ENCODE measurements at places on chromosomes 11 and 22.

DNA sequence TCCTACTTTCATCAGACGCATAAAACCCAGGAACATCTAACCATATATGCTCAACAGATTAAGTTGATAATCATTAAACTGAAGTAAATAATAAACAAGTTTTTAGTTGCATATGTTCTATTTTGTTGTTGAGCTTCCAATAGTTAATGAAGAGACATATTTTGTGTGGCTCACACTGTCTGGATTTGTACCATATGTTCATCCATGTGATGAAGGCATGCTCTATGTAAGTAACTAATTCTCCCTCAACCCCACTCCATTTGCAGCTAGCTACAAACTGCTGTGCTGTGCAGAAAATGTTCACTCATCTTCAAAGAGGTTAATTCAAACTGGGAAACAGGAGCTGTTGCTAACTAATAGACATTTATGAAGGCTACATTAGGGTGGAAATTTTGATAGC lies 589.7 kb upstream of the LRRC4C start:
- no peak for DNase-seq

- no peak for DNase-seq
These were observed 25.3 kb upstream of the PIK3C2A start for GRCh38 chr11:17233101-17233500.

- peak; percentile 42 for DNase-seq
These were observed 94.2 kb downstream of the ABTB2 start for GRCh38 chr11:34263441-34264091.

DNA sequence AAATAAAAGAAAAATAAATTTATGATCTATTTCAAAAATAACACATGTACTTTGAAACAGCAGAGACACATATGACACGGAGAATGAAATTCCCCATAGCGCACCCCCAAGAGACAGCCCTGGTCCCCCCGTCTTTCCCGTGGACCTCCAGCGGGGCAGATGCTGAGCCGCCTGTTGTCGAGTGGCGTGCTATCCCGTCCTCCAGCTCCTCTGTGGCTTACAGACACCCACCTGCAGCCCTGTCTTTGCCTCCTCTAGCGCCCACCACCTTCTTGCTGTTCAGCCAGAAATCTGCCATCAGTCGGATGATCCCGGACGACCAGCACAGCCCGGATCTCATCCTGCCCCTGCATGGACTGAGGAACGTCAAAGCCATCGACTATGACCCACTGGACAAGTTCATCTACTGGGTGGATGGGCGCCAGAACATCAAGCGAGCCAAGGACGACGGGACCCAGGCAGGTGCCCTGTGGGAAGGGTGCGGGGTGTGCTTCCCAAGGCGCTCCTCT lies 44.4 kb upstream of the PPP6R3 start:
- no peak for DNase-seq

DNA sequence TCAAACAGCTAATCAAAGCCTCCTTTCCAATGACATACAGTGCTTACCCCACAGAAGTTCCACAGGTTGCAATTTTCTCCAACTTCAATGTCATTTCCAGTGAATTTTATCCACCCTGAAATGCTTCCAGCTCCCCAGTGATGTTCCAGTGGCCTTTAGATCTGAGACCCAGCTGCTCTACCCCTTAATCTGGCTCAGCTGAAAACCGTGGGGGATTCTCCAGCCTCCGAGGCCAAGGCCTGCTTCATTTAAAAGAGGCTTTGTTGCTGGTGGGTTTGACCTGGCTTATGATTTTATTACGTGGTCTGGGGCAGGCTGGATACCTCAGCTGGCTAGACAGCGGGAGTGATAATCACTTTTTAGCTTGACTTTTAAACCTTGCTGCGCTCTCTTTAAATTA lies 10.9 kb downstream of the HEPHL1 start:
- no peak for DNase-seq

GRCh38 chr22:38843657-38844314 lies at the start of gene NPTXR:
Gene NPTXR, minus strand, starts transcription at chr22:38844028.
- DNase-seq = peak; percentile 72

DNA sequence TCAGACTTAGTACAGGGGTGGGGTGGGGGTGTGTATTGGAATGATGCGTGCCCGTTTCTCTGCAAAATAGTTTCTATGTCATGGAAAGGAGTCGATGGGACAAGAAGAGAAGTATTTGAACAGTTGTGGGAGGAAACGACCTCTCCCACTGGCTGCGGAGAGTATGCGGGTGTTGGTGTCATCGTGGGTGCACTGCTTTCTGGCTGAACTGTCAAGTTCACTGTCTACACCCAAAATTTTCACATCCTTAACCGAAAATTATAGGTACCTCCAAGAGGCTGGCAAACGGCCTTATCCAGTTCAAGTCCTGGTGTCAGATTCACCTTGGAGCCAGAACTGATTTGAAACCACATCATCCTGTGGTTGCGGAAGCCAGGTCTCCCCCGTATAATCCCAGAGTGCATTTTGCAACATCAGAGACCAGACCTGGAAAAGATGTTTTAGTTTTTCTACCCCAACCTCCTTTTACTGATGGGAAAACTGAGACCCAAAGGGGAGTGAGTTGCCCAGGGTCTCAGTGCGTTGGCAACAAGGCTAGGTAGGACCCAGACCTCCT lies 497 bp upstream of the SSRP1 start:
- DNase-seq = no peak

DNA sequence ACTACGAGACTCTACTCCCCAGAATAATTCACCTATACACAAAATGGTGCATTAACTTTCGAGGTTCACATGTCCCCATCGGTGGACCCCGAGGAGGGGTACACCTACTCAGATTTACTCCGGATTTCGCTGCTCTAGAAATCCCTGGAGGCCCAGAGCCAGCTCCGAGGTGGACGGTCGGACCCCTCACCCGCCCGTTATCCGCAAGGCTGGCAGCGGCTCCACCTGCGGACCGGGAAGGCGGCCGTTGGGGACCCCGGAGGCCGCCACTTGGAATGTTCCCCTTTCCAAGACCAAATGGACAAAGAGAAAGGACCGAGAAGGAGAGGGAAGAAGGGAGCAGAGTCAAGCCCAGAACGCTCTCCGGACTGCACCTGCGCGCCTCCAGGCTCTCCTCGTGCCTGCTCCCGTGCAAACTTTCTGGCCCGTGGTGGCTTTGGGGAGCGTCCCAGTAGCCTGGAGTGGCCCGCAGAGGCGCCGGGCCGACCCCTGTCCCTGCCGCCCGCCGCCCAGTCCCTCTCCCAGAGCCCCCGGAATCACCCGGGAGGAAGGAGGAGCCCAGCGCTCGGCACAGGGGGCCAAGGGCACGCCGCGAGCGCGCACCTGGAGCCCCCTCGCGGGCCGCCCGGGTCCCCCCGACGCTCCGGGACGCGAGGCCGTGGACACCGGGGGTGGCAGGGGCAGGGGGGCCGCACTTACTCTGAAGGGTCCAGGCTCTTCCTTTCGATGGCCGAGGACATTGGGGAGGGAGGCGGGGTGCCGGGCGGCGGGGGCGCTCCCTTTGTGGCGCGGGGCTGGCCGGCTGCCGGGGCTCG lies 23.0 kb downstream of the LMO2 start:
- DNase-seq = peak; percentile 58

DNA sequence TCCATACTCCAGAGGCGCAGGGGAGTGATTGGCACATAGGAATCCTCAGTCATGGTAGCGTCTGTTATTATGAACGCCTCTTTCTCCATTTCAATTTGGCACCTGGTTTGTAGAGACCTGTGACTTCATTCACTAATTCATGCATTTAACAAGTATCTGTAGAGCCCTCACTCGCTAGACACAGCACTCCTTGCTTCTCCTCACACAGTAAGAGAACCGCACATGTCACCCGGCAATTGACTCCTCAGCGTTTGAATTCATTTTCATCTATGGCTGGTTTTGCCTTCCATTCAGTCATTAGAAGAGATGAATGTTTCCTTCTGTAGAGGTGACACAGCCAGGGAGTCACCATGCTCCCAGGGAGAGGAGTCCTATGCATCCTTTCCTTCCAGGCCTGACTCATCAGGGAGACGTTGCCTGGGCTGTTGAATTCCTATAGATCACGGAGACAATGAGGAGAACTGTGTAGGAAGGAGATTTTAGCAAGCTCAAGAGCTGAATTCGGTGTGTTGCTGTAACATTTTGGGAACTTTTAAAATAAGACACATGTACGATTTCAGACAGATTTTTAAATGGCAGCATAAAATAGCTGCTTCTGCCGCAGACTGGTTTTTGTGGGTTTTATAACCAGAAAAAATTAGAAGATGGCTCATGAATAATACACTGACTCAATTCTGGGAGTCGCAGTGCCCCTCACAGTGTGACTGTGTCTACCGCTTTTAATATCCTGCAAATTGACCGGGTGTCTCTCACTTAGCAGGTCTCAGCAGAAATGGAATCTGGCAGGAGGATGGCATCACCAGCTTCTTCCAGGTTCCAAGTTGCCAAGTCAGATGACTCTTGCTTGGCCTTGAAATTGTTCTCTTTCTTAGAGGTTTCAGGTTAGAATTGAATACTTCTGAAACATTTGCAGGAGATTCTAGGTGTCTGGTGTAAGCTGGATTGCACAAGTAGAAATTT lies 44.4 kb upstream of the CLMP start:
- no peak for DNase-seq

DNA sequence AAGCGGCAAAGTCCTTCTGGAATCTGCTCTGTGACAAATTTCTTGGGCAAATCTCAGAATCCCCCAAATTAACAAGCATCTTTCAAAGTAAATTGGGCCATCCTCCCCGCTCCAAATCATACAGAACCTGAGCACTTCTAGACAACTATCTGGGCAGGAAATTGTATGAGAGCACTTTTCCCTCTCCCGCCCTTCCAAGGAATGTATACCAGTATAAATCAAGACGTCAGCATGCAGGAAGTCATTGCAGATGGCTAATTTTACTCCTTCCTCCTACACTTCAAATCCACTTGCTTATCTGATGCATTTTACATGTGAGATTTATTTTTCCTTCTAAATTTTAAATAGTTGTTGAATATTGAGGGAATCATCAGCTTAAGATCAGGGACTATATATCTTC lies 52.1 kb downstream of the NTM start:
- no peak for DNase-seq

GRCh38 chr11:44746894-44747293 lies 20.1 kb downstream of the TSPAN18 start:
- no peak for DNase-seq

- peak; percentile 86 for DNase-seq
These were observed 45.9 kb upstream of the SYT7 start for GRCh38 chr11:61626580-61627380.

- DNase-seq = no peak
These were observed 298.0 kb upstream of the PLET1 start for GRCh38 chr11:112558691-112559090.

GRCh38 chr22:37781434-37782059 lies 26.2 kb upstream of the GCAT start:
- DNase-seq = no peak

- DNase-seq = no peak
These were observed 126.1 kb downstream of the NECTIN1 start for GRCh38 chr11:119602745-119603373.

GRCh38 chr11:79942090-79942489 lies 501.3 kb upstream of the TENM4 start:
- DNase-seq = no peak

DNA sequence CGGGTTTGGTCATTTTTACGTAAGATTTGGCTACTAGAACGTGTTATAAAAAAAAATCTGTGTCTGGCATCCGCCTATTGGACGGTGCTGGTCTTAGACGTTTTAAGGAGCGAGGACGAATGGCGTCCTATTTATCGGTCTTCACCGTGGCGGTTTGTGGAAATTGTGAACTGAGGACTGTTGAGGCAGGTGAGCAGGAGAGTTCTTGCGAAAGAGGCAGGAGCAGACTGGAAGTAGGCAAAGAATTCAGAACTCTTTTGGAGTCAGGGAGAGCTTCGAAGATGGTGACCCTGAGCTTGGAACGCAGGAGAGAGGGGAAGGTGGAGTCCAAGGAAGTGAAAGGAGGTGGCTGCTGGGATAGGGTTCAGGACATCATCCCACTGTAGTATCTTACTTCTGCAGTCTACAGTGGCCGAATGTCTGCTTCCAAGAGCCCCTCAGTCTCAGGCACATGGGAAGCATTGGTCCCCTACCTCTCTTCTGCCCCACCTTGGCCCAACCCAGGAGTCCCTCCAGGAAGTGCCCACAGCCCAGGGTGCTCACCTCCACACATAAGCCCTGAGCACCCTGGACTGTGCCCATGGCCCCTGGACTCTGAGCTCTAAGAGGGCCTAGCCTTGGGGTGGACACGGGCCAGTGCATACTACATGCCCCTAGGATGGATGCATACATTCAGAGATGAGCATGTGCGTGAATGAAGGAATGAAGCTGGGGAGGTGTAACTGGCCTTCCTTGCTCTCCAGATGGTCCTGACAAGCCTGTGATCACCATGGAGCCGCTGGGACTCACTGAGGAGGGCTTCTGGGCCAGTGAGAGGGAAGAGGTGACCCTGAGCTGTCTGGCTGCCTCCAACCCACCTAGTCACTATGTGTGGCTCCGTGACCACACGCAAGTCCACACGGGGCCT lies 3.7 kb downstream of the VSIG10L2 start:
- no peak for DNase-seq

GRCh38 chr11:6127881-6128280 lies 20.4 kb downstream of the OR56B4 start:
- no peak for DNase-seq

- DNase-seq = peak; percentile 62
These were observed at the start of gene RRP7A for GRCh38 chr22:42519525-42520401. Gene RRP7A, minus strand, starts transcription at chr22:42519796. Its CDS starts 10 bp downstream, at chr22:42519786.

- no peak for DNase-seq
These were observed 1036.0 kb downstream of the OPCML start for GRCh38 chr11:132496341-132496740.

DNA sequence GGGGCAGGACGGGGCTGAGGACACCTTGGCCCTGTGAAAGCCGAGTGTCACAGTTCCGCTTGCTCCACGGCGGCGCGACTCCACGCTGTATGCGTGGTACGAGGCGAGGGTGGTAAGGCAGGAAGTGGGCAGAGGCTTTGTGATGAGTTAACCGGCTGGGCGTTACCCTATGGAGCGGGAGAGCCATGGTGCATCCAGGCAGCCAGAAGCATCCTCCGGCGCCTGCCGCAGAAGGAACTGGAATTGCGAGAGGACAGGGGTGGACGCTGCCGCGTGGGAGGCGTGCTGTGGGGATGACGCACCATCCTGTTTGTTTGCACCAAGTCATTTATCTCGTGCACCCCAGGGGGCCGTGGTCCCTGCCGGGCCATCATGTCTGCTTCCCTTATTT lies 643.9 kb downstream of the BRD1 start:
- no peak for DNase-seq

GRCh38 chr22:20581503-20582170 lies 74.2 kb downstream of the MED15 start:
- no peak for DNase-seq
